ENCODE measurements at places on chromosomes 4 and X. TPM values are rescaled to one million over a fixed set of nuclear protein-coding genes. Genes with fewer than 3 reads are reported as not detected.

The RTL5 gene
- total RNA-seq = 0.60 TPM

The GTPBP6 gene
- total RNA-seq = 32.1 TPM

The FGB gene
- total RNA-seq = not detected

The CD38 gene
- total RNA-seq = 10.9 TPM

The SHROOM4 gene
- 22.9 TPM for total RNA-seq

The SPANXN3 gene
- not detected for total RNA-seq

The APELA gene
- total RNA-seq = not detected

The SPACA5 gene
- total RNA-seq = not detected

The FRAS1 gene
- 0.20 TPM for total RNA-seq

The DNAAF6 gene
- not detected for total RNA-seq

Data from lung microvascular endothelial cell (primary cell).